Mucosa of gallbladder (tissue), 1 donor: ENCODE measurements at places on chromosomes 5 and 9. TPM values are rescaled to one million over a fixed set of nuclear protein-coding genes. Genes with fewer than 3 reads are reported as not detected.

RASA1 gene
- total RNA-seq: 25.6 TPM

QRFP gene
- not detected for total RNA-seq

ISCA1 gene
- total RNA-seq: 34.6 TPM

DNA sequence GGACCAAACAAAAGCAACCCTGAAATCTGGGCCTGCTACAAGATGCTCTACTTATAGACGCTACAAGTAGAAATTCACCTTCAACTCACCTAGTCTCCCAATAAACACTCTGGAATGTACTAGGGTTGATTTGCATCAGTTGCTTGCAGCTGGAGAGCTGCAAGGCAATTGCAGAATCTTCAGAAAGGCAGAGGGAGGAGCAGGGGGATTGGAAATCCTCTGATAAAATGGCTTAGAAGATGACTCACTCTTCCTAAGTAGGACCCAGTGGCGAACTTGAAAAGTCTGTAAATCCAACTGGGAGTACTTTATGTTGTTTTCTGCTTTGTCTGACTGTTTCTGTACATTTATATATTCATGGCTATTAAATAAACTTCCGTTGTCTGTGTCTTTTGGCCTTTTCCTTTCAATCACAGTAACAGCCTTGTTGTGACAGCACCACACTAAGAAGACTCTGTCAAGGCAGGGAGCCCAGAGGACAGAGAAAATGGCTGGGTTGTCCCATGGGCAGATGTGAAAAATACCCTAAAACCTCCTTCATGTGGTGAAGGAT lies 14.7 kb upstream of the MLLT3 start:
- no peak for DNase-seq

CD14 gene
- 104 TPM for total RNA-seq
